GM23338 (cell line): ENCODE measurements at places on chromosomes 13 and 19. TPM values are rescaled to one million over a fixed set of nuclear protein-coding genes. Genes with fewer than 3 reads are reported as not detected.

ZNF699 gene
- 3.3 and 11.8 TPM in 2 replicates for total RNA-seq

ATP4A gene
- total RNA-seq, result 0.62 and 0.63 TPM in 2 replicates

SYNGR4 gene
- not detected in 2 replicates for total RNA-seq

NLRP12 gene
- 7.5 and 8.4 TPM in 2 replicates for total RNA-seq
